ENCODE measurements at places on chromosomes 4 and X.

- DNase-seq, result no peak
These were observed 35.1 kb upstream of the TACR3 start for GRCh38 chr4:103754844-103755243.

DNA sequence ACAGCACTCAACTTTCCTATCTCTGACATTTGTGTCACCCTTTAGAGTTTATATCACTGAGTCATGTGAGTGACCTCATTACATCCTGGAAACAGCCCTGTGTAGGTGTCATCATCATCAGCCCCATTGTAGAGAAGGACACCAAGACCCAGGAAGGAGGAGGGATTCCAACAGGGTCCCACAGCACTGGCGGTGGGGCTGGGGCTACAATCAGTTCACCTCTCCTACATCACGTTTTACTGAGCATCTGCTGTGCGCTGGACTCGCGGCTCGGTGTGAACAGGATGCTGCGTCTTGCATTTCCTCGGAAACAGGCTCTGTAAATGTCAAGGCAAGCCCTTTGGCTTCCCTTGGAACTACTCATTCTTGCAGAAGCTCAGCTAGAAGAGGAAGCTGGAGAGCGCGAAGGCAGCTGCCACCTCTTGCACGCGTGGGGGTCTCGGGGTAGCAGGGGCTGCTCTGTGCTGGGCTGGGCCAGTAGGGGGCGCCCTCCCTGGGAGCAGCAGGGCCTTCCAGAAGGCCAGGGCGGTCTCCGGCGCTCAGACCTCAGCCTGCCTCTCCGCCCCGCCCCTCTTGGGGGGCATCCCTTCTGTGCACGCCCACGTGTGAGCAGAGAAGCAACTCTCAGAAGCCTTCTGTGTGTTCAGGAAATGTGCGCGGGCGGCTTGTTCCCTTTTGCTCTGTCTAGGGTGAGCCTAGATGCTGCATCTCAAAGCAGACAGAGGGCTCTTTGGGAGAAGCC, 29.0 kb downstream of the REELD1 start:
- no peak for DNase-seq

DNA sequence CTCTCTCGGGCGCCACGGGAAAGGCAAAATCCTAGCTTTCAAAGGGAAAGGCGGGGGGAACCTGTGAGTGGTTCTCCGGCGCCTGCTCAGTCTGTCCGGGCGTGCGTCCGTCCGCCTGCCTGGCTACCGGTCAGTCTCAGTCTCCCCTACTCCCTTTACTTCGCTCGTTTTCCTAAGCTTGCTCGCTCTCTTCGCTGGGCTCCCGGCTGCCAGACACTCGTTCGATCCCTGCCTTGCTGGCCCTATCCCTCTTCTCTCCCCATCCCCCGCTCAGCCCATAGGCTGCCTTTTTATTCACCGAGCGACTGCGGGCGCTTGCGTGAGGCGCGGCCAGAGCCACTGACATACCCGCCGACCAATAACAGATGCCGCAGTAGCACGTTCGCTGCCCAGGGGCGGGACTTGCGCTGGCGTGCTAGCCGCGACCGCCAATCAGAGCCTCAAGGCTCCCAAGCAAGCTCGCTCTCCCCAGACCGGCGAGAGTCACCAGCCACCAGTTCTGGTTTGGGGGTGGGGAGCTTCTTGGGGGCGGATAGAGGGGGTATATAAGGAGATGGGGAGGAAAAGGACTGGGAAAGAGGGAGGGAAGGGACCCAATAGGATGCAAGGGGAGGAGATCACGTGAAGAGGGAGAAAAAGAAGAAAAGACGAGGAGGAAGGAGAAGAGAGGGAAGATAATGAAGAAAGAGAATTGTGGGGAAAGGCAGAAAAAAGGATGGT, 30.0 kb downstream of the ARHGEF9 start:
- DNase-seq, result peak; percentile 86

DNA sequence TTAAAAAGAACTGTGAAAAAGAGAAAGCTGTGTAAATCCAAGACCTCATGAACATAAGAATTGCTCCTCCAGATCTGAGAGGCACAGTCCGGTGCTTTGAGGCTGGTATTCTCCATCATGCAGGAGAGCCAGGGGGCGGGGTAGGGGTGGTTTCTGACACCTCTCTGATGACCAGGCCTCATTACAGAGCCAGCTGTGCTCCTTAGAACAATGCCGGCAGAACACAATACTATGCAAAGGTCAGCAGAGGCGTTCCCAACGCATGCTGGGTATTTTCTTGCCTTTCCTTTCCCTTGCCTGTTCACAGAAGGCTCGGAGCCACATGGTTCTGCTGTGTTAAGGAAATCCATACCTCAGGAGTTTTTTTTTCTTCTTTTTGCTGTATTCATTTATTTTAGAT, 91.2 kb upstream of the SOD3 start:
- DNase-seq, result no peak

DNA sequence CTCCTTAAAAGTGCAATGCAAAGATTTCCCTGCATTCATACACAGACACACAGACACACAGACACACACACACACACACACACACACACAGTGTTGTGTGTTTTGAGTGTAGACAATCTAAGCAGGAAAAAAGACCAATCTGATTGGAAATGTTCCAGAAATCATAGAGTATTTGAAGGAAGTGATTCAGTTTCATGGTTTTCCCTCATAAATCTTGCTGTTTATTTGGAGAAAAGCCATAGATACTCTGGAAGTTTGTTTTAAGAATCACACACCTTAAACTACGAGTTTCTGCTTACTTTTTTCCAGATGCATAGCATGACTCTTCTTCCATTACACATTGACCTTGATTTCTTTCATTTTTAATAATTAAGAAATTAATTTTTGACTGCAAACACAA, 298.5 kb upstream of the BMP3 start:
- no peak for DNase-seq

DNA sequence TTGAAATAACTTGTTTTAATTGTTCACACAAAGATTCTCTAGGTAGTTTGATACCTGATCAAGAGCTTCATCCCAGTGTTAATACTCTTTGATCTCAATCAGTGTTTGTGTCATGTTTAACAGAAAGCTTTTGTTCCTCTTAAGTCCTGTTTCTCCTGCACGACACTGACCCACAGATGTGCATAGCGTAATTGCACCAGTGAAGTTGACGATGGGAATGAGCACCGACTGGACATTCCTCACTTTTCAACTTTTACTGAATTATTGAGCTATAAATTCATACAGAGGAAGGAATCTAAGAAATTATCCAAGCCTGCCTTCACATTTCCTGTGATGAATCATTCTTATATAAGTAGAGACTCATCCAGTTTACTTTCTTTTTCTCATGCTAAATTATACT, 878.7 kb upstream of the TENM3 start:
- no peak for DNase-seq
